ENCODE measurements at places on chromosomes 4 and X.

DNA sequence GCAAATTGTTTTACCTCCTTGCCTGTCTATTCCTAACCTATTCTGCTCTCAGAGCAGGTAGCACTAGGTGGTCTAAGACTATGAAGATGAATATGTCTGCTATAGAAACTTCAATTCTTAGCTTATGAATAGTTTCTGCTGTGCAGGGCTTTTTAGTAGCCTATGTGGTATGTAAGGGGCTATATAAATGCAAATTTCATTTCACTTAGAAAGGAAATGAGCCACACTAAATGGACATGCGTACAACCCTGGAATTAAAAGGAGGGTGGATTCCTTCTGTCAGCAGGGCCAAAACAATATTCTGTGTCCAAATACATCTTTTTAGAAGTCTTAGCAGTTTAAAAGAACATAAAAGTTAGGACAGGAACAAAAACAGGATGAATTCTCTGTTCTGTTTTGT lies 163.9 kb upstream of the GEMIN8 start:
- DNase-seq = no peak

GRCh38 chr4:139557556-139558110 lies 1.6 kb upstream of the SETD7 start:
- DNase-seq = no peak

DNA sequence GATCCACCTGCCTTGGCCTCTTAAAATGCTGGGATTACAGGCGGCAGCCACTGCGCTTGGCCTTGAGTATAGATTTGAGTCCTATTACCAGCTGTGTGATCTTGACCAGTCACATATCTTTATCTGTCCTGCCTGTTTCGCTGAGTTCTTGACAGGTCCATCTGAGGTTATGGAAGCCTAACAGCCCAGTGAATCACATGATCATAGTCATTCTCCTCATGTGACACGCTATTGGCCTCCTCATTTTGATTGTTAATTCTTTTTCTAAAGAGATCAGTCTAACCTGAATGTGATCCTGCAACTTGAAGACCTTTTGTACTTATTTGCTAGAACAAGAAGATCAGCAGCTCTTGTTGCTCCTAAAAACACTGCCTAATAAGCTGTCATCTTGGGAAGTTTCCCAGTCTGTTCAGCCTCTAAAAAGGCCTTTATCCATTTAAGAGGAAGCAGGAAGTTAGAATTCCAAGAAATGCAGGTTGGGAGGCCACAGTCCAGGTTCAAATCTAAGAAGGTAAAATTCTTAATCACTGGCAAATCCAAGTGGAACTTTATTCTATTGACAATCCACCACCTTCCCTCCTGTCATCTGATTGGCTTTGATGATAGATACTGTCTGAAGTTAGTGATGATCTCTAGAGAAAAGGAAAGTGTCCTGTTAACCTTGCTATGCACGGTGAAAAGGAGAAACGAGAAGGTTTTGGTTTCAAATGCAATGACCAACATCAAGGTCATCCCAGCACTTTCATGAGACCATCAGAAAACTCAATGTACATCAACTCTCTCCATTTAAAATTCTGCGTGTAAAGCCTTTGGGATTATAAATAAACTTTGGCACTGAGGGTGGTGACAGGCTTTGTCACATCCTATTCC lies 86.9 kb downstream of the CHRNA9 start:
- DNase-seq = no peak

DNA sequence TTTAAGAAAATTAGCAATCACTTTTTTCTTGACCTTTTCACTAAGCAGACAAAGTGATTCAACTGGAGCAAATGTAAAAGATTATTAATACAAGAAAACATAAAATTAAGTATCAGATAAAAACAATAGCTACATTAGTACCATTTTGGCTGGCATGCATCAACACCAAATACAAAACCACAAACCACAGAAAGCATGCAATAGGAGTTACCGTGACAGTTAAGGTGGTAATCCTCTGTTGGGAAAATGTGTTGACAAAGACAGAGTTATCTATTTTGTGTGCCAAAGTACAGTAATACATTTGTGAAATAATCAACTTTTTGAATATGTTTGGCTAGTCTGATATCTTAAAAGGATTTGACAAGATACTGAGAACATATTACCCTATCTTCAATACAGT lies 89.8 kb upstream of the ETNPPL start:
- no peak for DNase-seq

DNA sequence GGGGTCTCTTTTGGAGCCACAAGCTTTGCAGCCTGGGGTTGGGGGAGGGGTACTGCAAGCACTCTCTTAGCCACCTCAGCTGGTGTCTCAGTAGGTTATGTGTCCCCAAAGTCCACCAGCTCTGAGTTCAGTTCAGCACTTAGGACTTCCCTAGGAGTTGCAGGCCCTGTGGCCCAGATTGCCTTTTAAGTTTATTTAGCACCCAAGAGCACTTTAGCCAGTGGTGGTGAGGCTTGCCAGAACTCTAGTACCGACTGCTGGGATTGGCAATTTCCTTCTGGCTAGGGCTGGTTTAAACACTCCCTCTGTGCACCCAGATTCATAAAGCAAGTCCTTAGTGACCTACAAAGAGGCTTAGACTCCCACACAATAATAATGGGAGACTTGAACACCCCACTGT lies 489.9 kb upstream of the RPS6KA3 start:
- DNase-seq = no peak

DNA sequence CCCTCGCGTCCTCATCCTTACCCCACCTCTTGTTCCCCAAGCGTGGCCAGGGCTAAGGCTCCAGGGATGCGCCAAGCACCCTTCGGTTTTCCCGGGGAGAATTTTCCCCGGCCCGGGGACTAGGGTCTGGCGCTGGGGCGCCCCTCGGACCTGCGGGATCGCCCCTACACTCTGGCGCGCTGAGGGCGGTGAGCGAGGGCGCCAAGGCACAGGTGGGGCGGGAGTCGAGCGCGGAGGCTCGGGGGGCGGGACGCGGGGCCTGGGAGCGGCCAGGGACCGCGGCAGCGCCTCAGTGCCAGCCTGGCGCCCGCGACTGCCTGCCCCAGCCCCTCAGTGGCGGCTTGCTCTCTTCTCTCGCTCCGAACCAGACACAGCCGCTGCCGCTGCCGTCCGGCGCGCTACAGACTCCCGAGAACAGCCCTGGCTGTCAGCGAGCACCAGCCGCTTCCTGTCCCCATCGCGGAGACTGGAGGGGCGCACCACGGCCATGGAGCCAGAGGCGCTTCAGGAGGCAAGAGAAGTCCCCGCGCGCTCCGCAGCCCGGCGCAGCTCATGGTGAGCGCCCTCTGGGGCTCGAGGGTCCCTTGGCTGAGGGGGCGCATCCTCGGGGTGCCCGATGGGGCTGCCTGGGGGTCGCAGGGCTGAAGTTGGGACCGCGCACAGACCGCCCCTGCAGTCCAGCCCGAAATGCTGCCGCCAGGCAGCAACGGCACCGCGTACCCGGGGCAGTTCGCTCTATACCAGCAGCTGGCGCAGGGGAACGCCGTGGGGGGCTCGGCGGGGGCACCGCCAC lies at the start of gene DRD5:
Gene DRD5, plus strand, starts transcription at position 292 of the 793 bp plus-strand sequence. Its CDS starts 396 bp downstream, at position 688.
- DNase-seq = no peak

- DNase-seq = no peak
Observed at GRCh38 chrX:105114554-105115130, 105.9 kb downstream of the TEX13A start.

DNA sequence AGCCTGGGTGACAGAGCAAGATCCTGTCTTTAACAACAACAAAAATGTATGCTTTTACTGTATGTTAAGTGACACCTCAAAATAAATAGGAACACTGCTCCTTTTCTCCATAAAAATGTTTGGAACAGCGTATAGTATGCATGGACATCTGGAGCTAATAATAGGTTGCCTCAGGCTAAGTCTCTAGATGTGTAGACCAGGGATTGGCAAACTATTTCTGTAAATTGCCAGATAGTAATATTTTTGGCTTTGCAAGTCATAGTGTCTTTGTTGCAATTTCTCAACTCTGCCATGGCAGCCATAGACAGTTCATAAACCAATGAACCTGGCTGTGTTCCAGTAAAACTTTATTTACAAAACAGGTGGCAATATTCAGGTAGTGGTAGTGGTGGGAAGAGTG lies 76.6 kb upstream of the CBLL2 start:
- no peak for DNase-seq

DNA sequence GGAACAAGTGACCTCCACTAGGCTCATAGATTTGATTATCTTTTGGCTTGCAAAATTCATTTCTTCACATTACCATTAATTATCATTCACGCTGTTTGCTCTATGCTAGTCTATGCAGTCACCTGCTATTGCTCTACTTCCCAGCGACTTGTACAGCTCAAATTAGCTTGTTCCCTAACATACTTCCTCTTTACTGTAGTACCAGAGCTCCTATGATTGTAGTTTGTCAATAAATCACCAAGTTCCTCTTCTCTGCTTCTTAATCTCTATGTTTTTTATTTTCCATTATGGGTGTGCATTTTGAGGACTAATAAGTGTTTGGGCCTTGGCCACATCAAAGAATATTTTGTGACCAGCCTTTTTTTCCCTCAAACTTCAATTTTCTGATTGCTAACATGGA lies 6.2 kb upstream of the GSPT2 start:
- no peak for DNase-seq

- DNase-seq = no peak
Observed at GRCh38 chr4:70925418-70925817, 23.2 kb downstream of the MOB1B start.

GRCh38 chr4:150342945-150343344 lies 239.0 kb upstream of the MAB21L2 start:
- no peak for DNase-seq

DNA sequence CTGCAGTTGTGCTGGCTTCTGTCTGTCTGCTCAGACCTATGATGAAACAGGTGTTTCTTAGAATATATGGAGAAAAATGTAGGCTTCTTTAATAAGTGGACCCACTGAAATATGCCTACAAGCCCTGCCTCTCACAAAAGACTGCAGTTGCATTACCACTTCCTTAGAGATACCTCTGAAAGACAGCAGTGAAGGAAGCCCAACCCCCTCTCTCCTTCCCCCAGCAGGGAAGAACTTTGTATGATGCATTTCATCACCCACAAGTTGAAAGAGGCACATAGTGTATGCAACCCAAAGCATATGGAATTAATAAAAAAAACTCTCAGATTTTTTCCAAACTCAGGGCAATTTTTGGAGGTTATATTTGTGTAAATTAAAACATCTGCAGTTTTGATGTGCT lies 916.7 kb downstream of the TECRL start:
- no peak for DNase-seq

- no peak for DNase-seq
Observed at GRCh38 chrX:100700809-100701208, 31.1 kb downstream of the SYTL4 start.

GRCh38 chrX:134548257-134549201 lies 88.6 kb downstream of the HPRT1 start:
- no peak for DNase-seq

GRCh38 chr4:7872264-7872771 lies 67.3 kb downstream of the AFAP1 start:
- DNase-seq = no peak

DNA sequence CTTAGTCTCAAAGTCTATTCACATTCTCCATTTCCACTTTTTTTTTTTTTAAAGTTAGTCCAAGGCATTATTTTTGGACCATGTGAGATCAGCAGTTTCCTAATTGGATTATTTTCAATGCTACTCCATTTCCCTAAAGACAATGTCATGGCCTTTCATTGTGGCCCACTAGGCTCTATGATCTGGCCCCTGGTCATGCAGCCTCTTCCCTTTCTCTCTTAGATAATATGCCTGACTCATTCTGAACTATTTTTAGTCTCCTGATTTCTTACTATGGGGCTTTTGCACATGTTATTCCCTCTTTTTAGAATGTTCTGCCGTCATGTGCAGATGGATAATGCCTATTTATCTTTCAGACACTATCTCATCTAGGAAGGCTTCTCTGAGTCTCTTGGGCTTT lies 157.3 kb downstream of the TMA16 start:
- DNase-seq = no peak

- no peak for DNase-seq
Observed at GRCh38 chr4:138897811-138898226, 117.8 kb upstream of the NOCT start.

DNA sequence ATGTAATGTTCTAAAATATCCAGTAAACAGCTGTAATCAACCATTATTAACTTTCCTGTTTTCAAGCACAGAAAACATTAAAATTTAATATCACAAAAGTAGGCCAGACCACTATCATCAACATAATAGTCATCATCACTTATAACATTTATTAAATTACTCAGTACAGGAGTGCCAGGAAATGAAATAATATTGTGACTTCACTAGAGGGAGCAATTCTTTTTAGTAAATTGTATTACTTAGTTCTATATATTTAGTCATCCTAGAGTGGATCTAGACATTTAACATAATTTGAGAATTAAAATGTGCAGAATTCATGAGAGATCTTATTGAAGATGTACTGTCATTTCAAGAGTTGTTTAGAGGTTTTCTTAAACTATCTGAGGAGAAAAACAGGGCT lies 33.6 kb downstream of the PITX2 start:
- DNase-seq = no peak

DNA sequence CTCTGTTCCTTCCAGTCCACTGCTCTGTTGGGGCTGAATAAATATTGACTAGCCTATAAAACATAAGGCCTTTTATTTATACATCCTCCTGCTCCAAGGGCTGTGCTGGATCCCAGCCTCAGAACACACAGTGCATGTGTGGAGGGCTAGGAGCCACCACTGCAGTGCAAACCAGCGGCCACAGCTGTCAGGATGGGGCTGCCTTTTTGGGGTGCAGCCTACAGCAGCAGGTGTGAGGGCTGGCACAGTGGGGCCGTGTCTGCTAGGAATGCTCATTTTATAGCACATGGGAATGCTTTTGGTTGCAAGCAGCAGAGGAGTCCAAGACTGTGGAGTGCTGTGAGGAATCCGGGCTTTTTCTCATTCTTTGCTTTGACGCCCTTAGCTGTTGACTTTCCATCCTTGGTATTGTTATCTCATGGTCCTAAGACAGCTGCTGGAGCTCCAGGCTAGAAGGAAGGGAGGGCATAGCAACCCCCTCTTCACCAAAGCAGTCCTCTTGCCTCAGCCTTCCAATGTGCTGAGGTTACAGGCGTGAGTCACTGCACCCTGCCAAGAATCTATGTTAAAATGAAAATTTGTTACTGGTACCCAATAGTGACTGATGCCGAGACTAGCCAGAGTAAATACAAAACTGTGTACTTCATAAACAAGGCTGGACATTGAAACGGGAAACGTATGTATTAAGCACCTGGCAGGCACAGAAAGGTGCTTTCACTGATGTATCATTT lies 334.3 kb upstream of the GATB start:
- no peak for DNase-seq

GRCh38 chrX:39528161-39528916 lies 569.4 kb downstream of the BCOR start:
- no peak for DNase-seq

DNA sequence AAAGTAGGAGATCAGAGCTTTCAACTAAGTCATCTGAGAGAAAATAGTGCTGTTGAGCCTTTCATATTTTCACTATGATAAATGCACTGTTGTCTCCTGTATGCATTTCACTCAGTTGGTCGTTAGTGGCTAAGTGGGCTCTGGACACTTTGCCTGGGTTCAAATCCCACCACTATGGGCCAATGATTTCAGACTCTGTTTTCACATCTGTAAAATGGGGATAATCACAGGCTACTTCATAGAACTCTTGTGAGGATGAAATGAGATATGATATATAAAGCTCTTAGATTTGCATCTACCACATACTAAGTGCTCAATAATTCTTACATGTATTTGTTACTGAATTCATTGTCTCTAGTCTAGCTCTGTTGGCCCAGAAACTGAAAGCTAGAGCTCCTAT lies 16.8 kb downstream of the LNX1 start:
- no peak for DNase-seq
